ENCODE measurements at places on chromosomes 11 and 22. TPM values are rescaled to one million over a fixed set of nuclear protein-coding genes. Genes with fewer than 3 reads are reported as not detected.

The IGSF9B gene
- 1.3 TPM for total RNA-seq

The PDE2A gene
- total RNA-seq, result 2.2 TPM

The APOL5 gene
- total RNA-seq, result not detected

The HTR3A gene
- not detected for total RNA-seq

The CACNA1I gene
- 0.05 TPM for total RNA-seq

The MS4A6E gene
- total RNA-seq, result not detected

The AASDHPPT gene
- total RNA-seq, result 33.1 TPM

The DEUP1 gene
- total RNA-seq, result not detected

The FBXO7 gene
- total RNA-seq, result 71.6 TPM

The VPREB3 gene
- 0.64 TPM for total RNA-seq

The OR10A5 gene
- total RNA-seq, result not detected

The CASP1 gene
- 1.0 TPM for total RNA-seq

The MSANTD4 gene
- 9.6 TPM for total RNA-seq
